SIG-M5 (cell line): ENCODE measurements at places on chromosomes 11 and 22.

DNA sequence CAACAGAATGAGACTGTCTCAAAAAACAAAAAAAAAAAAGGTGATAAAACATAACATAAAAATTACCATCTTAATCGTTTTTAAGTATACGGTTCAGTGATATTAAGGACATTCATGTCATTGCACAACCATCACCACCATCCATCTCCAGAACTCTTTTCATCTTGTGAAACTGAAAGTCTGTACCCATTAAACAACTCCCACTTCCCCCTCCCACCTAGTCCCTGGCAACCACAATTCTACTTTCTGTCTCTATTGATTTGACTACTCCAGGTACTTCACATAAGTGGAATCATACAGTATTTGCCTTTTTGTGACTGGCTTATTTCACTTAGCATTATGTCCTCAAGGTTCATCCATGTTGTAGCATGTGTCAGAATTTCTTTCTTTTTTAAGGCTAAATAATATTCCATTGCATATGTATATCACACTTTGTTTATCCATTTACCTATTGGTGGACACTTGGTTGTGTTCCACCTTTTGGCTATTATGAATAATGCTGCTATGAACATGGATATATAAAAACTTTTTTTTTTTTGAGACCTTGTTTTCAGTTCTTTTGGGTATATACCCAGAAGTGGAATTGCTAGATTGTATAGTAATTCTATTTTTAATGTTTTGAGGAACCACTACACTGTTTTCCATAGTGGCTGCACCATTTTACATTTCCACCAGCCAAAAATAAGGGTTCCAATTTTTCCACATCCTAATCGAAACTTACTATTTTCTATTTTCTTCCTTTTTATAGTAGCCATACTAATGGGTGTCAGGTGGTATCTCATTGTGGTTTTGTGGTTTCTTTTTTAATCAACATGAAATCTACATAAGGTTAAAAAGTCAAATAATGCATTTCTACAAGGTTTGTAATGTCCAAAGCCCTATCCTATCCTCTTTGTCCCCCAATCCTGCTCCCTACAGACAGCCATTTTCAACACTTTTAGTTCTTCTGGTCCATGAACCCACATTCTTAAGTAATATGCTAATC is 23.4 kb upstream of the PIK3C2A start:
- peak; percentile 14 for DNase-seq

DNA sequence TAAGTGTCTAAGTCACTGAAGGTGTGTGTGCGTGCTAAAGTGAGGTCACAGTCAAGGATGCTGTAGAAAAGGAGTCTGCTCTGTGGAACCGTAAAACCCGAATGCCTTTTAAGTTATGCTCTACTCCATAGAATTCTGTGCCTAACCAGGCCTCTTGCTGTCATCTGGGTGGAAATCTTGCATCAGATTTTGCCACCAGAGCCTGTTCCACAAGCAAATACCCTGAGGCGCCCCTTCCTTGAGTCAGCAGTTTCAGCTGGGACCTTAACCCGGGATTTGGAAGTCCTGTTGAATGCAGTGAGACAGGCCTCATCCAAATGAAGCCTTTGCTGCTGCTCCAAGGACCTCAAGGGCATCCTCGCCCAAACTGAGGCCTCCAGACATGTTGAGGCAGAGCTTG is 109.8 kb downstream of the WNT11 start:
- DNase-seq: no peak

DNA sequence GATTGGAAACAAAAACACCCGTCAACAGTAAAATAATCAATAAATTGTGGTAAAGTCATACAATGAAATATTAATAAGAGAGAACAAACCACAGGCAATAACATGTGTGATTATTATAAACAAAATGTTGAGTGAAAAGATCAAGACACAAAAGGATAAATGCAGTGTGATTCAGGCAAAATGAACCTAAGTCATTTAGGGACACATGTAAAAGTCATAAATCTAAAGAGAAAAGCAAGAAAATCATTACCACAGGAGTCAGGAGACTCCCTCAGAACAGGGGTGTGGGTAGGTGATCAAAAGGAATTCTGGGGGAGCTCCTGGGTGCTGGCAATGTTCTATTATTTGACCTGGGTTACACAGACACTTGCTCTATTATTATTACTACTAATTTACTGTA is 47.9 kb upstream of the PPP2R1B start:
- DNase-seq: no peak

- DNase-seq: no peak
These were observed 356.2 kb downstream of the GRM5 start for GRCh38 chr11:88709567-88709966.

GRCh38 chr11:39367534-39367933 is 2091.9 kb downstream of the LRRC4C start:
- no peak for DNase-seq

DNA sequence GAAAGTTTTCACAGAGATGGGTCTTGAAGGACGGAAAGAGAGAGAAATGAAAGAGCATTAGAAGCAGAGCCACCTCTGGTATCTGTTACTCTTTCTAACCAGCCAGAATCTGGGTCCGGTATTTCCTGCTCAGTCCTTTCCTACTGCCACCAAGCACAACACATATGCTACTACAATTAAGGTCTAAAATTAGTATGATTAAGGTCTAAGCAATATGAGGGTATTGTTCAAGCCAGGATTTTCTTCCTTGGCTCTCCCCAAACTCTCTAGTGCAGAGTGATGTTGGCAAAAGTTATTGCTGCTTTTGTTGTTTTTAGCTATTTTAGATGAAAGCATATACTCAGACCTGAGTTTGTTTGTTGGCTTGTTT is 59.2 kb upstream of the EED start:
- DNase-seq: no peak

GRCh38 chr11:104191124-104191523 is 27.2 kb upstream of the PDGFD start:
- no peak for DNase-seq

DNA sequence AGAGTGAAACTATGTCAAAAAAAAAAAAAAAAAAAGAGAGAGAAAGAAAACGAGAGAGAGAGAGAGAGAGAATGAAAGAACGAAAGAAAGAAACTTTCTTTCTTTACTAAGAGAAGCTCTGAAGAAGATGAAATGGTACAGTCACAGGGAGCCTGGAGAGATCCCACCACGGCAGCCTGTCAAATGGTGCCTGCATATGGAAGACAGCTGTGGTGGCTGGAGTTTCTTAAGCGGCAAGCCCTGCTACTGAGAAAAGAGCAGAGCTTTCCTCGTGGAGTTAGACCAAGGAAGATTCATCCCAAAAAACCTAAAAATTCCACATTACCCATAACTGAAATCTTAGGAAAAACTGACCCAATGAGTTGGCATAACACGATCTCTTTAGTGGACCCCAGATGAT is 66.7 kb downstream of the MICAL3 start:
- no peak for DNase-seq

GRCh38 chr11:86548271-86548917 is 124.0 kb downstream of the ME3 start:
- DNase-seq: no peak

GRCh38 chr11:73295241-73295995 is 12.7 kb upstream of the ARHGEF17 start:
- no peak for DNase-seq

DNA sequence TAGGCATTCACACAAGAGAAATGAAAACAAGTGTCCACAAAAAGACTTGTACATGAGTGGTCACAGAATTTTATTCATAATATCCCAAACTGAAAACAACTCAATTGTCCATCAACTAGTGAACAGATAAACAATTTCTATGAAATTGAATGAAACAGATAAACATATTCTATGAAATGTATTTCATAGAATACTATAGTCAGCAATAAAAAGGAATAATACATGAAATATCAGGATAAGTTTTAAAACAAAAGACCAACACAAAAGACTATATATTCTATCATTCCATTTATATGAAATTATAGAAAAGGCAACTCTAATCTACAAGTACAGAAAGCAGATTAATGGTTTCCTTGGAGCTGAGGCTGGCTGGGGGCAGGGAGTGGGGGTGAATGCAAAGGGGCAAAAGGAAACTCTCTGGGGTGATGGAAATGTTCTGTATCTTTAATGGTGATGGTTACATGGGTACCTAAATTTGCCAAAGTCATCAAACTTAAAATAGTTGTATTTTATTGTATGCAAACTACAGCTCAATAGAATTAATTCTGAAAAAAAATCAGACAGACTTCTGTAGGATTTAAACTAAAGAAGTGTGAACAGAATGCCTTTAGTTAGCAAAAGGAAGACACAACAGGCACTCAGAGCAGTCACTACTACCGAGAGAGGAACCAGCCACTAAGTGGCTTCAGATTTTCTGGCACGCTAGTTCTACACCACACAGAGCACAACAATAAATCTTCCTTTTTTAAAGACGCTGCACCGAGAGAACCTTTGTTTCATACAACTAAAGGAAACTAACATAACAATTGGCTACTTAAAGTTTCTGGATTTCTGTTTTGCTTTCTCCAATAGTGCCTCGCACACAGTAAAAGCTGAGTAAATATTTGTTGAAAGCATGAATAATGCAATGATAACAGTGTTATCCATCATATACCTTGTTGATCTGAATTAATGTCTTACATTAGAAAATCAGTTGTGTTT is 15.4 kb downstream of the CCDC34 start:
- DNase-seq: no peak

GRCh38 chr11:91199866-91200265 is 977.0 kb upstream of the CHORDC1 start:
- no peak for DNase-seq

GRCh38 chr22:35126993-35127392 is 61.0 kb downstream of the ISX start:
- no peak for DNase-seq

GRCh38 chr22:31922534-31922933 is 21.8 kb upstream of the YWHAH start:
- DNase-seq: no peak

DNA sequence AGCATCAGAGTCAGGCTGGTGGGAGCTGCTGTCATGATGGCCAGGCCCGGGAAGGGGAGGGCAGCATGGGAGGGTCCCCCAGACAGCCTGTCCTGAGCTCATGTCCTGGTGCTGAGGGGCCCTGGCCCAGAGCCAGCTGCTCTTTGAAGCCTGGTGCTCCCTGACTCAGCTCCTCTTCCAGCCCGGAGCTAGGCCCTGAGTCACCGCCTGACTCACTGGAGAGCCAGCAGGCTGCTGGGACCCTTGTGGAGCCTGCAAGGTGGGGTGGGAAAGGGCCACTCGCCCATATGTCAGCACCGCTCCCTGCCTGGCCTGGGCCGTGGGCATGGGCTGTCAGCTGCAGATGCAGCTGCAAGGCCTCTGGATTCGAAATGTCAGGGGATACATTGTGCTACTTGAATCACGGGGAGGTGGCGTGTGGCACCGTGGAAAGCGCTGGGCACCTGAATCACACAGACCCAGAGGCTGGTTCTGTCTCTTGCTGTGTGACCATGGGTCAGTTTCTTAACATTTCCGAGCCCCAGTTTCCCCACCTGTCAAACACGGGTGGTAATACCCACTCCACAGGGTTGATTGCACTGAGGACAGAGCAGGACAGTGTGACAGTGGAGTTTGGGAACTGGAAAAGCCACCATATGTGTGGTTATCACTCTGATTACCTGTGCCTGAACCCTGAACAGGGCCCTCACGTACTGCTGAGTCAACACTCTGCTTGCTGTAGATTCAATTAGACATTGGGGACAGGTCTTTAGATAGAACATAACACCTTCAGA is 4.4 kb downstream of the CACNA1I start:
- no peak for DNase-seq

- no peak for DNase-seq
These were observed 66.7 kb upstream of the LINC01488 start for GRCh38 chr11:69414773-69415187.

DNA sequence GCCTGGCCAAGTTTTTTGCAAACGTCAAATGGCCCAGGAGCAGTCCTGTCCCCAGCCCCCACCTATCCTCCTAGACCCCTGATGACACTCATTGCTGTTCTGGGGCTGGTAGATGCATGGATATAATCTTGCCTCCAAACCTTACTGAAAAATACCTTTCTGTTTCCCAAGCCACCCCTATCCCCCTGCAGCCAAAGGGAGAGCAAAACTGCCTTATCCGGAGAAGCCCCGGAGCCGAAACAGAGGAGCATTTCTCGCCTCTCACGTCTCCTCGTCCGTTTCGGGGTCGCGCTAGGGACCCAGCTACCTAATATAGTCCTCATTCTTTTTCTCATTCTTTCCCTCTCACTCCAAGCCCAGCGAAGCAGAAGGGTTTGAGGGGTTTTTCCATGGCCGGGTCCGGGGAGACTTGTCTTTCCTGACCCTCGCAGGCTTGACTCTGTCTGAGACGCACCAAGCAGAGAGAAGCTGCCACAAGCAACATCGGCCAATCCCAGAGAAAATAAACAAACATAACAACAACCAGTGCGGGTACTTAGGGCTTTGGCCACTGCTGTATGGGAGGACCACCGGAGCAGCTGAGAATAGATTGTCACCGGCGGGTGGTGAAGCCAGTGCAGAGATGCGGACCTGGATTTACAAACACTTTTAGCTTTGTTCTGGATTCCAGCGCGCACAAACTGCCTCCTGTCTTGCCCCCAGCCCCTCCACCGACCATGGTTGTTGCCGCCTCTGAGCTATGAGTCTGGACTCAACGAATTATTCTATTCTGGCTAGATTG is 1.6 kb downstream of the BSX start:
- DNase-seq: no peak

DNA sequence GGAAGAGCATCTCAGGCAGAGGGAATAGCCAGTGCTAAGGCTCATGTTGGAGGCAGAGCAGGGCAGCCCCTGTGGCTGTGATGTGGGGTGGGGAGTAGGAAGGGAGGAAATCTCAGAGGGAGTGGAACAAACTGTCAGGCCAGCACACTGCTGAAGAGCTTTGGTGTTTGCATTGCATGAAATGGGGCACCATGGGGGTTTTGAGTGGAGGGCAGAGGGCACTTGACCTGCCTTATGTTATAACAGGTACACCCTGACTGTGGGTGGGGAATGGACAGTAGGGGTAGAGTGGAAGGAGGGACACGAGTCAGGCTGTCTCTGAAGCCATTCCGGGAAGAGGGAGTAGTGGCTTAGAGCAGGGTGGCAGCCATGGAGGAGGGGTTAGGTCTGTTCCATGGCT is 24.0 kb downstream of the PRDM11 start:
- DNase-seq: no peak

GRCh38 chr11:45560155-45560912 is 105.1 kb downstream of the CHST1 start:
- no peak for DNase-seq
